Sciatic nerve (tissue), 2 donors: ENCODE measurements at places on chromosomes 4 and X.

- DNase-seq: no peak
Observed at GRCh38 chr4:42136371-42136770, 16.1 kb downstream of the BEND4 start.

DNA sequence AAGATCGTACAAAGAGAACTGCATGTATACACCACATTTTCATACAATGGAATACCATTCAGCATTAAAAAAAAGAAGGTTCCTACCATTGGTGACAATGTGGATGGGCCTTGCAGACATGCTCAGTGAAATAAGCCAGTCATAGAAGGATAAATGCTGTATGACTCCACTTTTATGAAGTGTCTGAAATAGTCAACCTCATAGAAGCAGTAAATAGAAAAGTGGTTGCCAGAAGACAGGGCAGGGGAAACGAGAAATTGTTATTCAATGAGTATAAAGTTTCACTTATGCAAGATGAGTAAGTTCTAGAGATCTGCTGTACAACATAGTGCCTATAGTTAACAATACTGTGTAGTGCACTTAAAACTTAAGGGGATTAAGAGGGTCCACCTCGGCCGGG lies 257.5 kb upstream of the FTHL17 start:
- DNase-seq: no peak

DNA sequence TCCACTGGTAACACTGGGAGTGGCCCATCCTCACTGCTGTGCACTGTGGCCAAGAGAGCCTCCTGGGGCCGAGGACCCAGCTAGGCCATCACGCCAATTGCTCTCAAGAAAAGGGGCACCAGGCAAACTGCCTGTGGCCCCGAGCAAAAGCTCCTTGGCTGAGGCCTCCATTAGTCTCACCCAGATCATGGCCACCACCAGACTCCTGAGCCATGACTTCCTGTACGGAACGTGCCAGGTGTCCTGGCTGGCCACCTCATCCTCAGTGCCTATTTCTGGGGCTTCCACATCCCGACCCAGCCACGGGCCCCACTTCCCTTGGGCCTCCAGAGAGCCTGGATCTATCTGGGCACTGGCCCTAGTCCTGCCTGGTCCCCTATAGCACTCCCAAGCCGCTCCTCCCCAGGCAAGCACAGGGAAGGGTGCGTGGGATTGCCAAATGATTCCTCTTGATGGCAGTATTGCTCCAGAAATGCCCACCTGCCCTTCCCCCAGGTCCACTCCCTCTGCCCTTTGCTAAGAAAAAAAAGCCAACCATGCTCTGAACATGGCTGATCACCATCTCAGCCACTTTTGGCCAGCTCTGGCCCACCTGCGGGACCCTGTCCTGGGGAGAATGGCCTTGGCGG lies 212.6 kb upstream of the AGTR2 start:
- DNase-seq: no peak

- DNase-seq: no peak
Observed at GRCh38 chr4:175253184-175253902, 335.2 kb downstream of the ADAM29 start.

GRCh38 chr4:602559-602942 lies 22.8 kb upstream of the PDE6B start:
- DNase-seq: no peak

DNA sequence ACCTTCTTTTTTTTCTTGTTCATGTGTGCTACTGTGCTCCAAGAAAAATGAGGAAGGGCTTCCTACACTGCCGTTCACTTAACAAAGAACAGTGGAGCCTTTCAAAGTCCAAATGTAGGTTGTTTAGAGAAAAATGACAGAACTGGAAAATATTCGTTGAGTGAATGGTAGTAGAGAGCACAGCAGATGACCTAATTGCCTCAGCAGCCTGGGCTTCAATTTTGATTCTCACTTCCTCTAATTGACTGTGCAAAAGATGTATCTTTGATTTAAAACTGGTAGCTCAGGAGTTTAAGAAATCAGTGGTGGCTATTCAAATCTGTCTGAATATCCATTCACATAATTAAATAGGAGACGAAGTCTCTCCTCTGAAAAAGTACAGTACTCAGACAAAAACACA lies 5.2 kb downstream of the NLGN4X start:
- no peak for DNase-seq

- DNase-seq: no peak
Observed at GRCh38 chr4:103757631-103758030, 37.8 kb upstream of the TACR3 start.

DNA sequence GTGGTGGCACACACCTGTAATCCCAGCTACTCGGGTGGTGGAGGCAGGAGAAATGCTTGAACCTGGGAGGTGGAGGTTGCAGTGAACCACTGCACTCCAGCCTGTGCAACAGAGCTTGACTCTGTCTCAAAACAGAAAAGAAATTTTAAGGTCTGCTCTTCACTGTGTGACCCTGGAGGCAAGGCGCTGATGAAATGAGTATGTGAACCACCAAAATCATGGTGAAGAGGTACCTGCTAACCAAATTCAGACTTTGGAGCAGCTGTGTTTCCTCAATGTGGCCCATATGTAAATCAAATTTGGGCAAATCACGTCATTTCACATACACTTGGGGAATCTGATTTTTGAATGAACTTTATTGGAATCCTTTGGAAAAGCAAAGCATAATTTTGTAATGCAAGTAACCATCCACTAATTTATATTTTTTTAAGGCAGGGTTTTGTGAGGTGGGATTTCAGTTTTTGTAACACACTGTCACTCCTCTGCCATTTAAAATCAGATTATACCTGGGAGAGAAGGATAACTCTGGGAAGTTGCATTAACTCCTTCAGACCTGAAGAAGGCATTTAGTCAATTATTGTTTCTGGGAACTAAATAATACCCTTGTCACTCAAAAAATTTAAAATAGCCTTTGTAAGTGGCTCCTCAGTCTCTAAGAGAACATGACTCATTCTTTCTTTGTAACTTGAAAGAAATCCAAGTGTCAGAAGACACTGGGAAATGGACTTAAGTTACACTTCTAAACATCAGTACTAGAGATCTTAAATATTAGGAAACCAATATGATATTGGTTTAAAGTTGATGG lies 24.0 kb downstream of the DOCK11 start:
- no peak for DNase-seq

- DNase-seq: no peak
Observed at GRCh38 chrX:71938371-71938770, 27.7 kb downstream of the NHSL2 start.

GRCh38 chrX:32183066-32183465 lies 1028.3 kb downstream of the DMD start:
- DNase-seq: no peak

GRCh38 chr4:161721947-161722346 lies 441.9 kb downstream of the FSTL5 start:
- DNase-seq: no peak
